ENCODE measurements at places on chromosomes 16 and 17.

GRCh38 chr16:46573008-46573833, 48.0 kb downstream of the SHCBP1 start:
- DNase-seq = no peak

DNA sequence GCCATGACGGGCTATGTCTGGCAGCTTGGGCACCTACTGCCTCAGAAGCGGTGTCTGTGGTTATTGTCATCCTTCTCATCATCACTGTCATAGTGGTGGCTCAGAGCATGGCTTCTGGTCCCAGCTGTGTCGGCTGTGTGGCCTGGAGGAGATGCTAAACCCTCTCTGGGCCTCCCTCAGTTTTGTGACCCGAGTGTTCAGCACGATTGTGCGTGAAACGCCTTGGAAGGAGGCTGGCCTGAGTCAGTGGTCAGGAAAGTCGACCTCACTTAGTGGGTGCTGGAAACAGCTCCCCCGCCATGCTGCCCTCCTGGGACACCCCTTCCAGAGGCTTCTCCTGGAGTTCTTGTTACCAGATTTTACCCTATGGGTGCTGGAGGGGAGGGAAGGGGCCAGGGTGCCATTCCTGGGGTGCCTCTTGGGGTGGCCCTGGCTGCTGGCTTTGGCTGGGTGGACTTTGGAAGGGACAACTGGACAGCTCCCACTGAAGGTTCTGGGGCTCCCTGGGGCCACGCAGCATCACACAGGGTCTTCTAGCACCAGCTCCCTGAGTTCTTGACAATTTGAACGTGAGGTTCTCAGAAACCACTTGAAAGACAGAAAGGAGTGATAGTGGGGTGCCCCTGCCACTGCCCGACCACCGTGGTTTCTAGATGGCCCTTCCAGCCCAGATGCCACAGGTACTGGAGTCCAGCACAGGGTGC, 226.5 kb upstream of the GSE1 start:
- no peak for DNase-seq

DNA sequence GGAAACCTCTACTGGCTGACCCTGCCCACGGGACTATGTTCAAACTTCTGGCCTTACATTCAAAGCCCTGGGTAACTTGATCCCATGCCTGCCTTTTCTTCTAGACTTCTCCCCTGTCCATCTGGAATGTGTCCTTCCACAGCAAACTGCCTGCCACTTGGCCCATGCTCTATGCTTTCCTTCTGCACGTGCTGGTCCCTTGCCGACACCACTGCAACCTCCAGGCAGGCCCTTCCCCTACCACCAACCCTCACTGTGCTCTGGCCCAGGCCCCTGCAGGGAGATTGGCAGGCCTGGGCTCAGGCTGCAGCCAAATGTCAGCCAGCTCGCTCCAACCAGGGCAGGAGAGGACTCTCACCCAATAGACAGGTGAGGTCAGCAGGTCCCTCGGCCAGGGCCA, 11.0 kb downstream of the HSD11B2 start:
- DNase-seq = no peak

- no peak for DNase-seq
Observed at GRCh38 chr17:78202666-78203065, 11.4 kb upstream of the BIRC5 start.

GRCh38 chr17:34082404-34082803, 172.7 kb upstream of the CCL2 start:
- no peak for DNase-seq

- no peak for DNase-seq
Observed at GRCh38 chr16:31473264-31473984, 1.5 kb downstream of the TGFB1I1 start.

DNA sequence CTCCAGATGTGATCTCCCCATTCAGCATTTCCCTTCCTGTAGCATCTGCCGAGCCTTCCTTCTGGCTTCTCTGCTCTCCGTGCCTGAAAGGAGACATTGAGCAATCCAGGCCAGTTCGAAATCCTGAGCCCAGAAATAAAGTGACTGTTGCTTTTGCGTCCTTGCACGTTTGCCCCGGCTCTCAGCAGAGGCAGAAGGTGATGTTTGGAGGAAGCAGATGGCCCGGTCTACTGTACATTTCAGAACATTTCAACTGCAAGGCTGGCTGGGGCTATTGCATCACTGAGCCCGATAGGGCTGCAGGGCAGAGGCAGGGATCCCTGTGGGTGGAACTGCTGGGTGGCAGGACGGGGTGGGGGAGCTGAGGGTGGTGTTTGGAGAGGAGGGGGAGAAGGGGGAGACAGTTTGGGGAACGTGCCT, 29.4 kb downstream of the IRF8 start:
- DNase-seq = no peak

DNA sequence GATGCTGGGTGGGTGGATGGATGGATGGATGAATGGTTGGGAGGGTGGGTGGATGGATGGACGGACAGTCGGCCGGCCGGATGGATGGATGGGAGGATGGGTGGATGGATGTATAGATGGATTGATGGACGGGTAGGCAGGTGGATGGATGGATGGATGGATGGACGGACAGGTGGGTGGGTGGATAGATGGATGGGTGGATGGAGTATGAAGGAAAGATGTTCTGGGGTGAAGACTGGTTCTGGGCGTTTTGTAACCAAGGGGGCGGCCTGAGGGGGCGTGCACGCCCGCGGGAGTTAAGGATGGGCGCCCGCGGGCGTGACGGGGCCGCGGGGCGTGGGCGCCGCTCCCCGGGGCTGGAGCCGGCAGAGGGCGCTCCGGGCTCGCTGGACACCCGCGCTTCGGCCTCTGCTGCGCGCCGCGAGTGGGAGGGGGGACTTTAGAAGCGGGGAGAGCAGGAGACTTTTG, at the start of gene NECAB2:
NECAB2 (plus strand) TSS at position 407 of the 468 bp plus-strand sequence. CDS start 405 bp downstream, outside the sequence.
- peak; percentile 52 for DNase-seq

- DNase-seq = no peak
Observed at GRCh38 chr16:70255574-70255973, 3.8 kb upstream of the EXOSC6 start.

- no peak for DNase-seq
Observed at GRCh38 chr16:57756424-57757325, 21.1 kb downstream of the KATNB1 start.

DNA sequence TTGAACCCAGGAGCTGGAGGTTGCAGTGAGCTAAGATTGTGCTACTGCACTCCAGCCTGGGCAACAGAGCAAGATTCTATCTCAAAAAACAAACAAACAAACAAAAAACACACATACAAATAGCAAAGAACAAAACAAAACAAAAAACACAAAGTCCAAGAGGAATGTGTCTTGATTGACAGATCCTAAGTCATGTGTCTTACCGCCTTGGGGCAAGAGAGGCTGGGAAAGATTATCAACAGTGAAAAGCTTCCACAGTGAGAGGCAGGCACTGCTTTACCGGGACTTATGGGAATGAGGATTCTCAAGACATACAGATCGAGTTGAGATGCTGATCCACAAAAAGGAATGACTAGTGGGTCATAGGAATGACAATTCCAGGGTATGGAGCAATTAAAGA, 62.7 kb upstream of the GAS7 start:
- no peak for DNase-seq

DNA sequence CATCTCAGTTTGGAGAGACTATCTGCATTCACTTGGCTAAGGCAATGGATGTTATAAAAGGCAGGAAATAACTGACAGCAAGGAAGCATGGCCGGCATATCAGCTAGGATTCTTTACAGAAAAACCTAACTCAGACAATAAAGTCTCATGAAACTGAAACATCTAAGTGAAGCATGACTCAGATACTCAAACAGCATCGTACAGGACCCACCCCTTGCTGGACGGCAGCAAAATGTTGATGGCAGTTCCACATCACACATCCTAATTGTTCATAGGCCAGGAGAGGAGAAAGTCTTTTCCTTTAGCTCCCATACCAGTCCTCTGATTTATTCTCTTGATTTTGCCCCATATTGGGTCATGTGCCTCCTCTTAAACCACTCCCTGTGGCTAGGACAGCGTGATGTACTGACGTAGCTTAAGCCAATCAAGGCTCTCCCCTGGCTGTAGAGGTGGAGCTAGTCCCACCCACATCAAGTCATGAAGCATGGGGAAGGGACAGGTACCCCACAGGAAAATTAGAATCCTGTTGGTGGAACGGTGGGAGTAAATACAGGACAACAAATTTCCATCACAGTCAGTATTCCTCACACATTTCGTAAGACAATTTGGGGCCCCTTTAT, 178.9 kb downstream of the IRX3 start:
- DNase-seq = no peak

DNA sequence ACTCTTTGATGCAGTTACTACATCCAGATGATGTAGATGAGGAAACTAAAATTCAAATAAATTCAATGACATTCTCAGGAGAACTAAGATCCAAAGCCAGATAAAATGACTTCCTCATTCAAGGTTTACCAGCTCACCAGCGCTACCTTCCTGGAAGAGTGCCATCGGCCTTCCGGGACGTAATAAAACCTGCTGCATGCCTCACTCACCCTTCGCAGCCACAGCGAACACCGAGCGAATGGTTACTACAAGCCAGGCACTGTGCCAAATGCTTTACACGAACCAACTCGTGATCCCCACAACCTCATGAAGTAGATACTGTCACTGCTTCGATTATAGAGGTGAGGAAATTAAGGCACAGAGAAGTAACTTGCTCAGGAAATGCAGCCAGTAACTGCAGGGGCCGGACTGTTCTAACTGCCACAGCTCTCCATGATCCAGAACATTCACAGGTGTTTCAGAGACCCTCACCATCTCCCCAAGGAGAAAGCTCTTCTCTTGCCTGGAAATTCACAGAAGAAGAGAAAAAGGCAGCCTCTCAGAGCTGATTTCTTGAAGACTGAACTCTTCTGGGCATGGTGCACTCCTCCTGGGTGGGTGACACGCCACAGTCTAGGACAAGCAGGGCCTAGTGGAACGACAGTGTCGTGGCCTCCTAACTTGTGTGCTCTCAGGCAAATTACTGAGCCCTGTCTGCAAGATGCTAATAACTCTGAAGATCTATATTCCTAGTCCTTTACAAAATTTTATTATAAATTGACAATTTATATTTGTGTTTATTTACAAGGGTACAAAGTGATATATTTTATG, 46.8 kb downstream of the HIC1 start:
- DNase-seq = peak; percentile 59

- DNase-seq = no peak
Observed at GRCh38 chr17:80770881-80771611, 220.6 kb upstream of the CHMP6 start.

- DNase-seq = no peak
Observed at GRCh38 chr17:44501866-44502375, 1.3 kb downstream of the GPATCH8 start.

DNA sequence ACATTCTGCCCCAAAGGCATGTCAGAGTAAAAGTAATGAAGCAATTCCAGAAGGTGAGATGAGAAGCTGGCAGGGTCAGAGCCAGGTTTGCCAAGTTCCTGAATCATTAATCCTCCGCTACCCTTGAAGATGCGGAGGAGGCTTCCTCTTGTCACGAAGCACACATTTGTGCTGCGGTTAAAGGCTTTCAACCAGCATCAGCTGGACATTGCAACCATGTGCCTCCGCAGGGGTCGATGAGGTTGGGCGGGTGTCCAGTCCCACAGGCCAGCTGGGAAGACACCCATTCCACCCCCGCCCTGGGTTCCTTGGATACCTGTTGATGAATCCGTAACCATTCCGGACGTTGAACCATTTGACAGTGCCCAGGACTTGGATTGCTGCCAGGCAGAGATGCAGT, 1.3 kb downstream of the YBX2 start:
- DNase-seq = no peak

DNA sequence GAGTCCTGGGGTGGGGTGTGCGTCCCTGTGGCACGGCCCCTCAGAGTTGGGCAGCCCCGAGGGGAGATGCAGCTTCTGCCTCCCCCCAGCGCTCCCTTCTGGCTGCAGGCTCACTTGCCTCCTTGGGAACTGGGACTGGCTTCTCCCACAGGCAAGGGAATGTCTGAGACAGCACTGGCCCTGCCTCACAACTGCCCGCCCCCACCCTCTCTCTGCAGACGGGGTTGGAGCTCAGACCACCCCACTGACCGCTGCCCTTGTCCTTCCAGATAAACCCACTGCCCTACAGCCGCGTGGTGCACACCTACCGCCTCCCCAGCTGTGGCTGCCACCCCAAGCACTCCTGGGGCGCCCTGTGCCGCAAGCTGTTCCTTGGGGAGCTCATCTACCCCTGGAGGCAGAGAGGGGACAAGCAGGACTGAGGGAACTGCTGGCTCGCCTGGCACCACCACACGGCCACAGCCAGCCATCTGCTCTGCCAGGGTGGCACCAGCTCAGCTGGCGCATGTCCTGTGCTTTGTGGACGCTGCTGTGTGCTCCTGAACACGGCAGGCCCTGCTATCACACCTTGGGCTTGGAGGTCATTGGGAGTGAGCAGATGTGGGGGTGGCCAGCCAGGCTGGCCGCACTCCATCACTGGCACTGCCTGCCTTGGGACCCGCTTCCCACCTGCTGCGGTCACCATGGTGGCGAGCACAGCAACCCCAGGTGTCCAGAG, 7.1 kb upstream of the RAB40C start:
- no peak for DNase-seq

DNA sequence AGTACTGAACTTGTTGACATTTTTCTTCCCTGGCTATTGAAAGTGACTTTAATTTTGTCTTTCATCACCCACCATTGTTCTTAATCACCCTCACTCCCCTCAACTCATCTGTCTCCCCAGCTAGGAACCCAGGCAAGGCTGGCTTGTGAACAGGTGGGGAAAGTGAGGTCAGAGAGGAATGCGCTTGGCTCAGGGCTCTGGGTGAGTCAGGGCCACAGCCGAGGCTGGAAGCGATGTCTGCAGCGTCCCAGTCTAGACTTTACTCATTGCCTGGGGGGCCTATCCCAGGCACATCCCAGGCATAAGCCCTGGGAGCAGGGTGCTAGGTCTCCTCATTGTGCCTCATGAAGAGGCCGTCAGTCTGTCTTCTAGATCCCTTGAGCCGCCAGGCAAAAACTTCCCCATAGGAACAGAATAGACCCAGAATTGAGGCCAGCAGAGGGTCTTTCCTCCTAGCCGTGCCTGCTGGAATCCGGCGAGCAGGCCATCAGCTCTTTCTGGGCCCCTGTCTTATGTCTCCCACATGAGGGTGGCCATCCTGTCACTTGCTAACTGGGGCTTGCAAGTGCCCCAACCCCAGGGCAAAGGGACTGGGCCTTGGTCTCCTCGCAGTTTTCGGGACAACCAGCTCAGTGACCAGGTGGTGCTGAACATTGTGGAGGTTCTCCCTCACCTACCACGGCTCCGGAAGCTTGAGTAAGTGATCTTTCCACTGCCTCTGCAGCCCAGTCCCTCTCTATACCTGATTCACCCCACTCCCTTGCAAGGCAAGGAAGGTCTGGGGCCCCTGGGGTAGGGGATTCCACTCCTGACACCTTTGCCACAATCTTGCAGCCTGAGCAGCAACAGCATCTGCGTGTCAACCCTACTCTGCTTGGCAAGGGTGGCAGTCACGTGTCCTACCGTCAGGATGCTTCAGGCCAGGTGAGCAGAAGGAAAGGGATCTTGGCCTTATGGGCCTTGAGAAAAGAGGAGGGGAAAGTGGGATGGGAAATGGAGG, 40.1 kb downstream of the NLRC5 start:
- DNase-seq = no peak

DNA sequence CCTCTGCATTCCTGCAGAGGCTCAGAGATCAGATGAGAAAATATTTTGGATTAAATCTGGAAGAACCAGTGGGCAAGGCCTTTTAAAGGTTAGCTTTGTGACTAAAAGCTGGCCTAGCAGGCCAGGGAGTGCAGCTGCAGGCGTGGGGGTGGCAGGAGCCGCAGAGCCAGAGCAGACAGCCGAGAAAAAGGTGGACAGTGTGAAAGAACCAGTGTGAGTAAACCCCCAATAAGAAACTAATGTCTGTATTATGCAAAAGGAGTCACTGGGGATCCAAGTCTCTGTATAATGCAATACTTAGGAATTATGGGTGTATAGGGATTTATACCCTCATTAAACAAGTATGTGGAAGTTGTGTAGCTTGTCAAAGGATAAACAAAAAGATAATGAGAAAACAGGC, 21.4 kb upstream of the SPACA3 start:
- DNase-seq = no peak
